ENCODE measurements at places on chromosomes 4 and X.
A peak's percentile ranks its signal among the peaks of the same experiment; 100 is the strongest.

DNA sequence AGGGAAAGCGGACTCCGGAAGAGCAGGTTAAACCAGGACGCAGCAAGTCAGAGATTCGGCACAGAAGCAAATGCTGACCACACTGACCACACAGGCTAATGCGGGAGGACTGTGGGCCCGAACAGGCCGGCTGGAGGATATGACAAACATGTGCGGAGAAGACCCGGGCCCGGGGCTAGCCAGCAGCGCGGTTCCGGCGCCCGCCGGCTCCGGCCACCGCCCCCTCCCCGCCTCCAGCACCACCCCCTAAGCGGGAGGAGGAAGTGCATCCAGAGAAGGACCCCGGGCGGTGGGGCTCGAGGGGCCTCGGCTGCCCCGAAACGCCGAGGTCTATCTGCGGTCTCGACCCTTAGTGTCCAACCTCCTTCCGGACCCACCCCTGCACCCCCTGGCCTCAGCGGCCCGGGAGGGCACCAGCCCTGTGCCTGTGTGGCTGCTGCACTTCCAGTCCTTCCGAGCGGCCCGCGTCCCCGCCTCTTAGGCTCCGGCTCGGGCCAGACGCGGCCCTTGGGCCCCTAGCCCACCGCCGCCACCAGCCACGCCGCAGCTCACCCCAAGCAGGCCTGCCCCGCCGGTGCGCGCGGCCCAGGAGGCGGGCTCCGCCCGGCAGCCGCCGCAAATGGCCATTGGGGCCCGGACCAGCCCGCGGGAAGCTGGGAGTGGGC, 2.1 kb downstream of the ELOVL6 start:
- DNase-seq, result peak; percentile 82

- DNase-seq, result no peak
Observed at GRCh38 chr4:121243485-121243884, 79.4 kb upstream of the TNIP3 start.

DNA sequence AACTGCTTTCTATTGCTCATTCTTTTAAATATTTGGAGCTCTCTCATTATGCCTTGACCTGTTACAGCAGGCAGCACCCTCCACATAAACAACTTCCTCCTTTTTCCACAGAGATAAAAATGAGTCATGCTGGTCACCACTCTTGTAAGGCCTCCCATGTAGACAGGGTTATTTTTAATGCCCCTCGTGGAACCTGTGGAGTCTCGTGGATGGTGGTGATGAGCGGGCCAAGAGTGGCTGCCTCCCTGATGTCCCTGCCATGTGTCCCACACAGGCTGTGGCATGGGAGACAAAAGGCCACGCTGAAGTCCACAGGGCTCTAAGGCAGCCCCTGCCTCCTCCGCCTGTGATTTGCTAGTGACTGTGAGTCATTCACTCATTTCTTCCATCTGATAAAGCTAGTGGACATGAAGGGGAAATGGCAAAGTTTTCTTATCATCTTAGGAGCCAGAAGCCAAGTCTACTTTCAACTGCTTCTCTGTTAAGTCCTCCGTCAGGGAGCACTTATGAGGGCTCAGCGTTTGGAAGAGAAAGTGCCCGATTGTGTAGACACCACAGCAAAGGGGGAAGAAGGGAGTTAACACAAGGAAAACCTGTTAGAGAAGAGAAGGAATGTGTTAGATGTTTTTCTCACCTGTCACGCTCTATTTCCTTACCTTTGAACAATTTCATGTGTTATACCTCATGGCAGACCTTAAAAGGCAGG, 121.6 kb upstream of the FAT1 start:
- peak; percentile 52 for DNase-seq

DNA sequence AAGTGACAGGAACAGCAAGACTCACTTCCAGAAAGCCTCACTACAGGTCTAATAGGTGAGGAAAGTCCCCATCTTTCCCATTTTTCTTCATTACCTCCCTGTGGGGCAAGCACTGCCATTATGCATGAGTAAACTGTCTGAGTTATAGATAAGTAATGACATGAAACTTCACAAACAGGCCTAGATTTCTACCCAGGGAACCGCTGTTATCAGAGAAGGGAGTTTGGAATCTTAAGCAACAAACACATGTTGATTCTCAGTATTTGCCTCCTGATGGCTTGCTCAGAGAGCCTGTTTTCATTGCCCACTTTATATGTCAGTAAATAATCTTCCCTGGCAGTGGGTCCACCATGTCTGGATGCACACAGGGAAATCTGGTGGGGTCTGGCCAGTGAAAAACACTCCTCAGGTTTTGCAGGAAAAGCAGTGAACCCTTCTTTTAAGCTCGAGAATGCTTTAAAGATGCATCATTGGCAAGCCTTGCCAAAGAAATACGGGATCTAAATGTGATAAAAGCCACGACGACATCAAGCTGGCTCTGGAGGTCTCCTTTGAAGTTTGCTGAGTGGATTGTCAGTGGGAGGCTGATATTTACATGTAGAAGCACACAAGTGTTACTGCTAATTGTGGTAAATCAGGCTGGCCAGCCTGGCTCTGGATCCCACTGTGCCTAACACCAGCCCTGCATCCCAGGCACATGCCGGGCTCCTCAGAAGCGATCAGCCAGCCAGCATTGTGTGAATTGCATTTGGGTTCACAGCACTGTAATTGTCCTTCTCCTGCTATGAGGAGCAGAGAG, 25.2 kb downstream of the PDGFRA start:
- no peak for DNase-seq

DNA sequence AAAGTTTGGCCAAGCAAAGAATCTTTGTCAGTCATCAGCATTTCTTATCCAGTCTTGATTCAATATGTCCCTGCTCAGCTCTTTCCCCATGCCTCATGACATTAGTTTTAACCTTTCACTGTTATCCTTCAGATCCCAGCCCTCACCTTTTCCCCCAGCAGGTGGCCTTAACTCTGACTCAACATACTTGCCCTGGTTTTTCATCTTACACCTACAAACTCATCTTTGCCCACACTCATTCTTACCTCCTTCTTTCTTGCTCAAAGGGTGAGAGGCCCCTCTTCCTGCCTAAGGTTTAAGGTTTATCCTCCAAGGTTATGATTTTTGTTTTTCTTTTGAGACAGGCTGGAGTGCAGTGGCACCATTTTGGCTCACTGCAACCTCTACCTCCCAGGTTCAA, 10.6 kb upstream of the ANXA5 start:
- DNase-seq, result no peak

GRCh38 chr4:10157478-10158332, 41.1 kb upstream of the WDR1 start:
- peak; percentile 61 for DNase-seq

GRCh38 chr4:147516133-147516532, 35.2 kb downstream of the EDNRA start:
- no peak for DNase-seq
